Progenitor cell of endocrine pancreas (in vitro differentiated cells): ENCODE measurements at places on chromosomes 6 and 20.
A peak's percentile ranks its signal among the peaks of the same experiment; 100 is the strongest.

DNA sequence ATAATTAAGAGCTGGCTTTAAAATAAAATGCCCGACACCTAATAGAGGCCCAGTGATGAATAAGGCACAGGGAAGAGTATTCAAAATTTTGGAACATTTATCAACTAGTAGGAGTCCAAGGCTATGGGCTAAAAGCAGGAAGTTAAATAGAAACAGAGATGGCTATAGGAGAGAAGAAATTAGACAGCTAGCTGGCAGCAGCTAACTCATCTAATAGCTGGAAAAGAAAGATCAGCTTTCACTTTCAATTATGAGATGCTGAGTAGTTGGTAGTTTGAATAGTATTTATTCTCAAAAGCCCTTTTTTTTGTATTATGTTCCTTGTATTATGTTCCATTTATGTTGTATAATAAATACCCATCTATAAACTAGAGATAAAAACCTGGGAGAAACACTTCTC is 215.7 kb downstream of the SLC35F1 start:
- DNase-seq = no peak

DNA sequence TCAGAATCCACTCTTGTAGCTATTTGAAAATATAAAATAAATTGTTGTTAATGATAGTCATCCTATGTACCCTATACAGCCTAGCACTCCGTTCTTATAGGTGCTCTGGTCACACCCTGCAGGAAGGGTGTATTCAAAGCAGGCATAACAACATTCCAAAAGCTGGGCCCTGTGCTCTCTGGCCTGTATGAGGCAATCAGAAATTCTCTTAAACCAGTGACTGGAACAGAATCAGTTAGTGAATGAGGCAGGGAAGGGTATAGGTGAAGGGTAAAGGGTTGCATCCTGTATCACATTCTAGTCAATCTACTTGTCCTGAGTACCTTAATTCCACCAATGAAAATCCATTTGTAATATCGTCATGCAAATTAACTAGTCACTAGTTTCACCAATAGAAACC is 154.5 kb upstream of the ZNF217 start:
- DNase-seq = no peak

- DNase-seq = no peak
Observed at GRCh38 chr6:168170841-168171601, 92.0 kb upstream of the FRMD1 start.

GRCh38 chr20:38393259-38393658 is 41.9 kb downstream of the SNHG17 start:
- no peak for DNase-seq

DNA sequence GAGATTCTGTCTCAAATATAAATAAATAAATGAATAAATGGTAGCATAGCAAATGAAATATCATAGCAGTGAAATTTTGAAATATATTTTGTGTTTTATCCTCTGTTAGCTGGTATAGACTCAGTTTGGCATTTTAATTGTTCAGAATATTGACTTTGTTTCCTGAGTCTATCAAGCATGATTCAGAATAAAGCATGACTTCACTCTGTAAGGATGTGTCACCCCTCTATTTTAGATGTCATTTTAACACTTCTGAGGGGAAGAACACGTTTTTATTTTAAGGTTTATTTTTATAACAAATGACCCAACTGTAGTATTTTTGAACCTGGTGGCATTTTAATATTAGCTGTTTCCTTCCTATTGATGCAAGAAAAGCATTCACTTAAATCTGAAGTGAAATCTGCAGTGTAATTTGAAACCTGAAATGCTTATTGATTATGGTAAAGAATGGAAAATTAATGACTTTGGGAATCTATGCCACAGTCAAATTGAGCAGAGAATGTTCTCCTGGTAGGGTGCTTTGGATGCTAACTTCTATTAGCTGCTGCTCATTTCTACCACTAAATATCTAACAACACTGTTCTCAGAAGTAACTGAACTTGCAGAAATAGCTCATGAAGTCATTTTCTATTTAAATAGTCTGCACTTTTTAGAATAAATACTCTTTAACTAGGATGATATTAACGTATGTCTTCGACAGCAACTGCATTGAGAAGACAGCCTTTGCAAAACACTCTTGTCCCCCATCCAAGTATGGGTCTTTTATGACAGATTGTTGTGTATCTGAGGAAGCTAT is 114.2 kb downstream of the SOX4 start:
- no peak for DNase-seq

DNA sequence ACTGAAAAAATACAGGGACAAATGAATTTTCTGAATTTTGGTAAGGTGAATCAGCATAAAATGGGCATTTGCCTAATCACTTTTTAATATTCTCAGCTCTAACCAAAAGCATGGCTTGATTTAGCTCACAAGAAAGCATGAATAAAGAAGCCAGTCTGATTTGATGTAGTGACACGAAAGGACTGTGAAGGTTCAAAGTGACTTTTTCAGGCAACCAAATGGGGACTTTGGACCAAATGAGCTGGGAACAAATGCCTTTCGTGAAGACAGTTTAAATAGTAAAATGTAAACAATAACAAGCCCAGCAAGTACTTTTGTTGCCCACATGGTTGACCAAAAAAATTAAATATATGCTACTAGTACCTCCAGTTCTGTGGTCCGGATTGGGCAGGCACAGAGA is 12.9 kb upstream of the CBLN4 start:
- no peak for DNase-seq

DNA sequence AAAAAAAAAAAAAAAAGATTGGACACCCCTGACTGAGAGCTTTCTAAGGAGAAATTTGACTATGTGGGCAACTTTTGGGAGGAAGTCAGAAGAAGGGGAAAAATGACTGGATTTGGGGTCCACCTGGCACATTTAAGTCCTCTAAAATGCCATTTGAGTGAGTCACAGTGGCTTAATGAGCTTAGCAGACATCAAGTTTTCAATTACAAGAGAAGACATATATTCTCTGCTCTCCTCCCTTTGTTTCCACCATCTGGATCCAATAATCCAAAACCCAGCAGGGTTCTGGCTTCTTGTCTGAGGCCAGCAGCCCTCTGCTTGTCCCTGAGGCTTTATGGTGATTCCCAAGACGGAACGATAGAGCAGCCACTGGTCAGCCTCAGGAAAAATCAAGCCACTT is 6.9 kb downstream of the PI3 start:
- no peak for DNase-seq

DNA sequence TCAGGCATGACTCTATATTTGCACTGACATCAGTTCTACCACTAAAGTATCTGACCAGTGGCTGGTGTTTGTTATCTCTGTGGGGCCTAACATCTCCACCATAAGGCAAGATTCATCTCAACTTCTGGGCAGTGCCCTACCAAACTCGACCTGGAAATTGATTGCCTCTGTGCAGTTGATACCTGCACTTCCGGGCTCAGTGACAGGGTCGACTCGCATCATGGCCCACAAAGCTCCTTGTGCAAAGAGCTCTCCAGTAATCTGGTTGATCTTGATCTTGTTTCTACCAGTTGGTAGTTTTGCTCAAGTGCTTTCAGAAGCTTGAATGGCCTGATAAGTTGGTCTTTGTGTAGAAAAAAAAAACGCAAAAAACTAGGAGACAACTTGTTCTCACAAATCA is 501.1 kb upstream of the JAG1 start:
- no peak for DNase-seq

- DNase-seq = no peak
Observed at GRCh38 chr20:37266940-37267666, 5.5 kb upstream of the GHRH start.

DNA sequence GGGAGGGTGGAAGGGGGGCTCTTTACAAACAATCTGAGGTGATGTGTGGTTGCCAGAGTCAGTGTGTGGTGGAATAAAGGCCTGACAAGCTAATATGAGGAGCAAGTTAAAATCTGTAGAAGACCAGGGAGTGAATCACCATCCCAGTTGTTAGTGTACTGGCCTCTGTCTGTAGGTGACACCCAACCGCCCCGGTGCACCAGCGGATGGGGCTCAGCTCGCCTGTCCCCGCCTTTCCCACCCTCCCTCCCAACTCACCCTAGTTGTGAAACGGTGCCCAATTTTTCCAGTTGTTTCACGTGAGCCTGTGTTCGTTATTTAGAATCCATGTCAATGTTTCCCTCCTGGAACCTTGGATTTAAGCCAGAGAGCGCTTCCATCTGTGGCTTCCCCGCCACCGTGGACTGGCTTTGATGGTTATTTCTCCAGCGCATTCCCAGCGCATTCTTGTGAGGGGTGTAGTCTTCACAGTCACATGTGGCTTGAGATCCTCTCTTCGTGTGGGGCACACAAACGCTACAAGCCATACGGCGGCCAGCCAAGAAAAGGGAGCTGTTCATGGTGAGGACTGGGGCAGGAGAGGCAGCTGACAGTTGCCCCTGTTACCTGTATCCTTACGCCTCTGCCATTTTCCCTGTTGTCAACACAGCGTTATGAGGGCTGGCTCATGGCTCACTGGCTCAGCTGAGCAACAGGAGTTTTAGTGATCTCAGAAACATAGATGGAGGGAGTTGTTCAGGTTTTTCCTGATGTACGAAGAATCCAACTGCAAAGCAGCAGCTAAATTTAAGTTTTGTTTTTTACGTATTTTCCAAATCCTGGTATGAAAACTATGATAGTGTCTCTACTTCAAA is 137.6 kb downstream of the ZDHHC14 start:
- DNase-seq = no peak

GRCh38 chr6:165726290-165726875 is 63.3 kb upstream of the PDE10A start:
- DNase-seq = no peak

DNA sequence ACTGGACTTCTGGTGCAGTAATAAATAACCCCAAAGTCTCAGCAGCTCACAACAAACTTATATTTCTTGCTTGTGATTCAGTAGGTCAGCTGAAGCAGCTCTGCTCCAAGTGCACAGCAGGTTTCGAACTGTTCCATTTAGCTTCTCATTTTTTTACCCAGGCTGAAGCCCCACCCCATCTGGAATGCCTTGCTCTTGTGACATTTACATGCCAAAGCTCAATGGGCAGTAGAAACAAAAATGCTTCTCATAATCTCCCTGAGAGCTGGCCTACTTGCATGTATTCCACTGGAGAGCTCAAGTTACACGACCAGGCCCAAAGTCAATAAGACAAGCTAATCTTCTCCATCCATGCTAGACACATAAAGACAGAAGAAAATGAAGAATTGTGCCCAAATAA is 165.2 kb downstream of the HAO1 start:
- no peak for DNase-seq

- DNase-seq = no peak
Observed at GRCh38 chr6:4603291-4603690, 172.9 kb upstream of the CDYL start.

GRCh38 chr6:135114355-135115145 is 59.9 kb upstream of the HBS1L start:
- DNase-seq = no peak

- no peak for DNase-seq
Observed at GRCh38 chr6:24931296-24931695, 4.5 kb downstream of the RIPOR2 start.

DNA sequence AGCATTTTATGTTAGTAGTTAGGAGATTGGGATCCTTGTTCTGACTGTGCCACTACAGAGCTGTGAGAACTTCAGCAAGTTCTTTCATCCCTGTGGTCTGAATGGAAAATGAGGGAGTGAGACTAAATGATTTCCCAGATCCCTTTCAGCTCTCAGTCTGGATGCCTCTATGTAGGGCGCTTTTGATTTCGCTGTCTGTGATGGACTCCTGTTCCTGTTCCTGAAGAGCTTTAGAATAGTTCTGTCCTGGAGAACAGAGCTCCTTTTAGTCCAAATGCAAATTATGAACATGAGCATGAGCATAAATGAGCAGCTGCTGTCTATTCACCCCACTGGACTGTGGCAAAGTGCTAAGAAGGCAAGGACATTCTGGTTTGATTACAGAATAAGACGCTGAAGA is 61.4 kb upstream of the NT5E start:
- DNase-seq = no peak

GRCh38 chr6:142378138-142378875 is 76.5 kb downstream of the ADGRG6 start:
- DNase-seq = no peak

- no peak for DNase-seq
Observed at GRCh38 chr6:12882761-12883290, 166.3 kb downstream of the PHACTR1 start.

- no peak for DNase-seq
Observed at GRCh38 chr6:69758214-69758613, 38.6 kb downstream of the LMBRD1 start.

GRCh38 chr6:160132776-160133338 is 11.2 kb downstream of the SLC22A1 start:
- DNase-seq = no peak

- no peak for DNase-seq
Observed at GRCh38 chr6:129314575-129314974, 395.4 kb downstream of the ARHGAP18 start.

DNA sequence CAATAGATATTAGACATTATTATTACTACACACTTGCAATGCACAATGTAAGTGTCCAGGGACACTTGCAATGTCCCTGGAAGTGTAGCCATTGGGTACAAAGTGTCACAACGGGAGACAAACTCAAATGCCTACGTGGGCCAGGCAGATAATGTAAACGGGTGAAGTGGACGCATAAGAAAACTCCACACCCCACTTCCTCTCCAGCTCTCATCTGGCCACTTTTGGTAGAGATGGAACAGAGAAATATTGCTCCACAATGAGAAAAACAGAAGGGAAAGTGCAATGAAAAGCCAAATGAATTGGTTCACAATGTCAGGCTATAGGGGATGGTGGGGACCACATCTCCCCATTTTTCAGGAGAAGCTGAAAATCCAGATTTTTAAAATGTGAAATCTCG is 9.4 kb downstream of the SULF2 start:
- DNase-seq = no peak

- peak; percentile 14 for DNase-seq
Observed at GRCh38 chr6:72619883-72620696, 1.8 kb upstream of the KCNQ5 start.

- peak; percentile 75 for DNase-seq
Observed at GRCh38 chr6:28880894-28881780, 42.6 kb downstream of the TRIM27 start.

- DNase-seq = no peak
Observed at GRCh38 chr20:44958276-44958675, 1.9 kb downstream of the TOMM34 start.

GRCh38 chr20:4836935-4837334 is 115.2 kb downstream of the PRND start:
- no peak for DNase-seq

GRCh38 chr6:158584236-158584651 is 24.4 kb downstream of the TMEM181 start:
- no peak for DNase-seq

- DNase-seq = no peak
Observed at GRCh38 chr6:159830501-159831372, 30.7 kb downstream of the PNLDC1 start.

GRCh38 chr6:41509580-41509979 is 36.6 kb upstream of the FOXP4 start:
- DNase-seq = no peak

DNA sequence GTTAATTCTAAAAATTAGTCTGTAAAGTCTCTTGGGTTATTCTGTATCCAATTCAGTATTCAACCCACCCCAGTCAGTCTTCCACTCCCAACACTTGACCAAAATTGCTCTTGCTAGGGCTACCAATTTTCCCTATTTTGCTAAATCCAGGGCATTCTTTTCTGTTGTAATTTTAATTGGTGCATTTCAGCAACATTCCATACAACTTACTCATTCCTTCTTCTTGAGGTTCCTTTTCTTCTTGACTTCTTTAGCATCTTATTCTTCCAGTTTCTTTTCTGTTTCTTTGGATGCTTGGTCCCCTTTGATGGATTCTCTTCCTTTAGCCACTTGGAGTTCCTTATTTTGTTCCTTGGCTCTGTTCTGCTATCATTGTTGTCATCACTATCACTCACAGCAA is 11.2 kb upstream of the GRM1 start:
- DNase-seq = no peak
